ENCODE measurements at places on chromosomes 5 and 9.
A peak's percentile ranks its signal among the peaks of the same experiment; 100 is the strongest.

GRCh38 chr9:89798547-89799120, 193.8 kb downstream of the GADD45G start:
- no peak for DNase-seq

DNA sequence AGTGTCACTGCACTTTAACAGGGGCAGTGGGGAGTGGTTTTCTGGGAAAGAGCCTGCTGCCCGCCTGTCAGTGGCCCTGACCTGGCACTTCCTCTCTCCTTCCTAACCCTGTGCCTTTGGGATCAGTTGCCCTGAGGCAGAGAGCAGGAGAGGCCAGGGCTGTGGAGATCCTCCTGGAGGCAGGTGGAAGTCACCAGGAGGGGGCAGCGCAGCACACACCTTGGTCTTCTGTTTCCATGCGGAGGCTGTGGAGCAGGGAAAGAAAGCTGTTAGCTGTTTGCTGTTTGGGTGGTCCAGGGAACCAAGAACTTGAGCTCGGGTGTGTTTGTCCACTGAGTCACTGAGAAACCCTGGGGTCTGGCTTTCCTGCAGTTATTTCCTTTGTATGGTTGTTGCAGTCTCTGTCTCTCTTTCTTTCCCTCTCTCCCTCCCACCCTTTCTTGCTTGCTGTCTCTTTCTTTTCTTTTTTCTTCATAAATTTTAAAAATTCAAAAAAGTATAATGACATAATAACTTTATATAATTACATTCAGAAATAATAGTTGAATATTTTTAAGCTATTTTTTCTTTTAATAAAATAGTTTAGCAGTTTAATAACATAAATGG, 28.1 kb downstream of the NTRK2 start:
- DNase-seq: no peak

- DNase-seq: peak; percentile 92
Measured at GRCh38 chr9:89701221-89701798, 96.5 kb downstream of the GADD45G start.

DNA sequence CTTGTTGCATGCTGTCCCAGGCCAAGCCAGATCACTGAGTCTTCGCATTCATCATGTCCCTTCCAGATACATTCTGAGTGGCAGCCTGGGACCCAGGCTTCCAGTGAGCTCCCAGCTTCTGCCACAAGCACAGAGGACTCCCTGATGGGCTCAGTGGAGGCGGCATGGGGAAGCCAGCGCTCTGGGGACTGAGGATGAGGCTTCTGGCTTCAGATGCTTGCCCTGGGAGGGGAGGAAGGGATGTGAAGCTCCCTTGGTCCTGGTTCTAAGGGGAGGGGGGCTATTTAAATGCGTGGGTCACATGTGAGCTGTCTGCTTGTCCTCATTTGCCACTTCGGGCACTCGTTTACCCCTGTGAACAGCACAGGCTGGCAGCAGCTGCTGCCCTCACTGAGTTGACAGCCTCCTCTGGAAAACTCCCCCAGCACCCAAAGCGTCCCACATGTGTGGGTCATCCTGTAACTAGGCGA, 174.0 kb downstream of the NR3C1 start:
- no peak for DNase-seq

DNA sequence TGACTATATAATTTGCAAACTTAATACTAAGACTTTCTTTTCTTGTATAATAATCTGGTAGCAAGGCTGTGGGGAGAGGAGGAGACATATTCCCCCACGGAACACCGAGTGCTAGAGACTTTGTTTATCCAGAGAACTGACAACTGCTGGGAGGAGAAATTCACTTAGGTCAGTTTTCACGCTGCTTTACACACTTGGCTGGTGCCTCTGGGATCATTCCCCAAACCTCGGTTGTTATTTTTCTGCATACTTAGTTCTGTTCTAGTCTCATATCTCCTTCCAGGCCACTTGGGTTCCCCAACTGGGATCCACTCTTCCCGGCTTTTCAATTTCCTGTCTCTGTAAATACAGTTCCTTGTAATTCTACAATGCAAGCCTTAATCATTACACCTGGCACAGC, 238.2 kb upstream of the ADAMTS16 start:
- no peak for DNase-seq

DNA sequence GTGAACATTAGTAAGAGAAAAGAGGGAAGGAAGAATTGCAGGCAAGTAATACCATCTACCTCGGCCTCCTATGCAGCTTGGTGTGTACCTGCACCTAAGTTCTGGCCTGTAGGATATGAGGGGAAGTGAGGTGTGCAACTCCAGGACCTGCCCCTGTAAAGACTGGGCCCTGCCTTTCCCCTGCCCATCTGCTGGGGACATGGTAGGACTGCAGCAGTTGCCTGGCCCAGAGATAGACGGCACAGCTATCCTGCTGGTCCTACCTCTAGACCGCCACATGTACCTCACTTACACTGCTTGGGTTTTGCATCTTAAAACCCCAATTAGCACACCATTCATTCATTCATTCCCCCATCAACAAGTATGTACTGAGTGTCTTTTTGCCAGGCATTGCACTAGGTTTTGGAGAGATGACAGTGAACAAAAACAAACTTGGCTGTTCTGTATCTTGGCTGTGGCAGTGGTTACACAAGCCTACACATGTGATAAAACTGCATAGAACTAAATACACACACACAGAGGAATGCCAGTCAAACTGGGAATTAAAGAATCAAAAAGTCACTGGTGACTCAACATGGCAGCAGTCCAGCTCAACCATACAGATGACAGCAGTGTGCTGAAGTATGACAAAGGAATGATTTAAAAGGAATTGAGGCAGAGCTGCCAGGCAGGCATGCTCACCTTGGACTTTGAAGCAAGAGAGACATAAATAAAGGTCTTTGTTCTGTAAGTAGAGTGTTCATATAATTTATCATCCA, 23.3 kb upstream of the MGAT1 start:
- DNase-seq: peak; percentile 70

DNA sequence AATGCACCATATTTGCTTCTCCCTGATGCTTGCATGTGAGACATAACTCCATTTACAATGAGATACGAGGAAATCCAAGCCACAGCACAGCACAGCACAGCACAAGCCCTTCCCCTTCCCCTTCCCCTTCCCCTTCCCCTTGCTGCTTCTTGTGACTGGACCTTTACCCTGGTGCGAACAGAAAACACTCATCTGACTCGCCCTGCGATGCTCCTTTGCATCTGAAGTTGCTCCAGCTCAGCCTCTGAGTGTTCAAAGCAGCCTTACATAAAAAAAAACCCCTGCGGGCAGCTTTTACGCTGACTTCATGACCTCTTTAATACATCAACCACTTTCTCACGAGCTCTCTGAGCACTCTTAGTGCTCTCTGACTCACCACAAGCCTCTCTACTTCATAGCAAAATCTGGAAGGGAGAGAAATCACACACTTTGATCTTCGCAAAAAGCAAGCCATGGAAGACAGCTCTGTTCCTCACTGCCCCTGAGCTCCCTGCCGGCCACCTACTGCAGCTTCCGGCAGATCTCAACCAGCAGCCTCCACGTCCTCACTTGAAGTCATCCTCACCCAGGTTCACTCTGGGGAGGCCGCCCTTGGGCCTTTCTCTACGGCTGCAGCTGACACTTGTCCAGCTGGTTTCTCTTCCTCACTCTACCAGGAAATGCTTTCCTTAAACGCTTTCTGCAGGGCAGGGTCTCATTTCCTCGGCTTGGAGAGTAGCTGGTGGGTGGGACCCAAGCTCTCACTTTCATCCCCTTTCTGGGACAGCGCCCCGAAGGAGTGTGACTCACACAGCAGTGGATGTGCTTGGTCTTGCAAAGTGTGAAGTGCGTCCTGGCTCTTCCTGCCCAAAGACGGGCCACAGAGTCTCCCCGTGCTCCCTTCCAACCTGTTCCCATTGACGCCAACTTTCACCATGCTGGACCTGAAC, 5.3 kb downstream of the SLC34A1 start:
- peak; percentile 74 for DNase-seq

GRCh38 chr5:1277331-1277730, 17.5 kb downstream of the TERT start:
- no peak for DNase-seq

DNA sequence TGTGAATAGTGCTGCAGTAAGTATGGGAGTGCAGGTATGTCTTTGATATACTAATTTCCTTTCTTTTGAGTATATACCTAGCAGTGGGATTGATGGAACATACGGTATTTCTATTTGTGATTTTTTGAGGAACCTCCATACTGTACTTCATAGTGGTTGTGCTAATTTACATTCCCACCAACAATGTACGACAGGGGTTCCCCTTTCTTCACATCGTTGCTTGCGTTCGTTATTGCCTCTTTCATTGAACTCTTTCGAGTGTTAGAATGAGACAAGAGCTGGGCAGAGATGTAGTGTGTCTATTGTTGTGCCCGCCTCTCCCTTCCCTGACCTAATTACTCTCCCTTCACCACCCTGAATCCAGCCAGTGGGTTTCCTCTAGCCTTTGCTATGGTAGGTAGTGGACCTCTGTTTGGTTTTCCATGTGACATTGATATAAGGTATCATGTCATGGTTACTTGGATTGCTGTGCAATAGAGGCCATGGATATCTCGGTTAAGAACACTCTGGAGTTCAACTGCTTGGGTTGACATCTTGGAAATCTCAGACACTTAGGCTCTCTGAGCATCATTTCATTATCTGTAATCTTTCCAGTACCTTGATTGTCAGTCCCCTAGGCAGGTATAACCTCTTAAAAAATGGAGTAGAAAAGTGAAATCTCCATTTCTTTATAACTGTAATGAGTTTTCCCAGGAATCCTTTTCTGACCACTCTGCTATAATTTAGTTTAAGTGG, 19.5 kb downstream of the AOPEP start:
- no peak for DNase-seq

- no peak for DNase-seq
Measured at GRCh38 chr9:103999375-104000062, 94.6 kb upstream of the SMC2 start.

DNA sequence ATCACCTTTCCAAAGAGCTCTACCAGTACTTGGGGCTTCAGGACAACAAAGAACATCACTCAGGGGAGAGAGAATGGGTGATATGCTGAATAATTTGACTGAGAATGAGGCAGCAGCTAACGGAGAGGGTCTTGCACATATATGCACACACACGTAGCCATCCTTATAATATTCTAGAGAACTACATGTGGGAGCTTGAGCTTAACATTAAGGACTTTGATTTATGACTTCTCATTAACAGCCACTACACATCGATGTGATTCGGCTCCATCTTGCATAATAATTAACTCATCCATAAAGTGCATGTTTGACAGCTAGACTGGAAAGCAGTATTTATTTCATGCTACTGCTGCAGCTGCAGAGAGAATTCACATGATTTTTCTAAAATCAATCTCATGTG, 163.4 kb downstream of the RAB3C start:
- DNase-seq: no peak

- no peak for DNase-seq
Measured at GRCh38 chr9:88733651-88734421, 198.9 kb downstream of the NXNL2 start.

- no peak for DNase-seq
Measured at GRCh38 chr5:178577944-178578343, 12.2 kb downstream of the COL23A1 start.

DNA sequence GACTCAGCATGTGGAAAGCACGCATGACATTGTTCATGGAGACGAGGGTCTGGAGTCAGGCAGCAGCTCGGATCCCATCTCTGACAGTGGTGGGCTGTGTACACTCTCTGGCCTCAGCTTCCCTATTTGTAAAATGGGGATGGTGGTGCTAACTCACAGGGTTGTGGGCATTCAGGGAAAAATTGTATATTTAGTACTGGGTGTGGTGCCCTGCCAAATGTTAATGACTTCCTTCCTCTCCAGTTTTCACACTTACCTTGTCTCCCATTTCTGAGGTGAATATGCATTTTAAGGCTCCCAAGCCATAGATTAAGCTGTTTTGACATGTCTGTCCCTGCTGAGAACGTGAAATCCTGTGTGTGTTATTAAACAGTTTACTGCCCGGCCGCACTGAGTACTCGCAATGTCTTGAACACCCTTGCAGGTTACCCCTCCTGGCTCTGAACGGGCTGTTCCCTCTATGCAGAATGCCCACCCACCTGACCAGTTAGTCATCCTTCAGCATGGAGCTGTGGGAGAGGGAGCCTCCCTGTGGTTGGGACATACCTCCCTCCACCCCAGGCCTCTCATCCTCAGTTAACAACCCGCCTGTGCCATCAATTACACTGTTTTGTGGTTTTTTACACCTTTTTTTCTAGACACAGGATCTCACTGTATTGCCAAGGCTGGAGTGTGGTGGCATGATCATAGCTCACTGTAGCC, 25.8 kb downstream of the TJP2 start:
- peak; percentile 54 for DNase-seq

- DNase-seq: no peak
Measured at GRCh38 chr5:332843-333242, 11.3 kb downstream of the AHRR start.

DNA sequence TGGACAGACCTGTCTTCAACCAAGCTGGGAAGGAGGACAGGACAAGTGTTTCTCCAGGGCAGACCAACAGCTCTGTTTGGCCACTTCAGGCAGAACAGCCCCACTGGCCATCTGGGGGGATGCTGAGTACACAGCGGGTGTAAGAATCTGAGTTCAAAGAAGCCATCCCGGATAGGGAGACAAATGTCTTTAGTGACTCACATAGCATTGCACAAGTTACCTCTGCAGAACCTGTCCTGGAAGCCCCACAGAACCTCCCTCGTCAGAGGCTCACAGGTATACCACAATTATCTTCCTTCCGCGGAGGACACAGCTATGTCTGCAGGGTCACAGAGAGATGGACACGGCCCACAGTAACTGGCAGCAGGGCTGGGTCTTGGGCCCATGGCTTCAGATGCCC, 2.0 kb downstream of the OR2V2 start:
- DNase-seq: no peak

DNA sequence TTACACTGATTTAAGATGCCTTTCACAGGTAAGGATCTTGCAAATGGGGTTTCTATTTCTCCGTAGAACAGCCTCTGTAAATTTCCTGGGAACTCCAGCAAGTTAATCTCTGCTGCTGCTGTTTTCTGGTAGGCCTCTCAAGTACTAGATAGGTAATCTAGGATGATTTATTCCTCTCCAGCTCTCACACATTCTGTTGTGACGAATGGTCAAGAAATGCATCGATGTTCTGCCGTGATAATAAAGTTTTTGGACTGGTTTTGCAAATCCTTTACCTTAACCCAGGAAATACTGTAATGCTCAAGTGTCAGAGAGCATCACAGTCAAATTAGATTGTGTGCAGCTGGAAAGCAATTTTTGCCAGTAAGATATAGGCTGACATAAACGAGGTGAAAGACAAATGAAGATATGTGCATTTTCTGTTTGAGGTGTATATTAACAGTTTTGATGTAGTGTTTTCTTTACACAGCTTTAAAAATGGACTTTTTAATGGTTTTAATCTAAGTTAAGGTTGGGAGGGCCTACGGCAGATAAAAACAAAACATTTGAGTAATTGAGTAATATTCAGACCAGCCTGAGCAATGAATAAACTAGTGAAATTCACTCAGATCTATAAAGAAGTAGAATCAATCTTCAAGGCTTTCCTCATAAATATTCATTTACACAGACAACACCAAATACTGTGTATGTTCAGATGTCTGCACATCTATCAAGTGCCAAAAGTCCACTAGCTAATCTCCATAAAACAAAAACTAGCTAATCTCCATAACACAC, 300.6 kb upstream of the EDIL3 start:
- DNase-seq: no peak

GRCh38 chr5:44388321-44389089, 715 bp downstream of the FGF10 start:
- no peak for DNase-seq

Data from inflammatory macrophage (primary cell).